HFFc6 (cell line): ENCODE measurements at places on chromosomes 1 and 21.

DNA sequence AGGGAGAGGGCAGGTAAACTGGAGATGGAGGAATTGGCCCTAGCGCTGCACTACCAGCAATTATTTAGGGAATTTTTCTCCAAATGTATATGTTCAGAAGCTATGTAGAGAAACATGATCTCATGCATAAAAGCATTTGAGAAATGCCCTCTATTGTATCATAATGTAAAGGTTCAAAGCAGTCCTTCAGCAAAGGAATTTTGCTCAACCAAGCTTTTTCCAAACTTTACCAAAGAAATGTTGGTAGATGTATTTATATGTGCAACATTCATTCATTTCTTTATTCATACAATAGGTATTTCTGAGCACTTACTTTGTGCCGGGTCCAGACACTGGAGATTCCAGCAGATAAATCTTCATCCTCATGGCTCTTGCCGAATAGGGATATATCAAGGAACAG is 64.4 kb downstream of the XCL1 start:
- no peak for DNase-seq

GRCh38 chr1:232630047-232630893 is at the start of gene SIPA1L2:
TSS of gene SIPA1L2 (minus strand) at chr1:232630133. CDS start at chr1:232515339, 114,794 bp downstream.
- peak; percentile 46 for DNase-seq

DNA sequence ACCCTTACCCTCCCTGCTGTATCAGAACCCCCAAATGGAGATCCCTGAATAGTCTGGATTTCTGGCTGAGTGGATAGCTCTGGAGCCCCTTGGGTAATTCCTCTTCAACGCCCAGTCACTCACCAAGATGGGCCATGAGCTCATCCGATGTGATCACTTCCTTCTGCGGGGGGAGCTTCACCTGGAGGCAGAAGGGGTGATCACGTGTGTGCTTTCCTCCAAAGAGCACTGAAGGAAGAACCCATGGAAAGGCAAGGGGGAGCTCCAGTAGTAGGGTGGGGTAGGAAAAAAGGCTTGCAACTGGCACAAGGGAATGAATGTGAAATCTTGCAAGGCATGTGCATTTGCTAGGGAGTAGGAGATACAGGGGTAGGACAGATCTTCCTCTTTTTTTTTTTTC is 5.1 kb downstream of the MINDY1 start:
- DNase-seq, result no peak

GRCh38 chr1:212638492-212639151 is 30.1 kb downstream of the ATF3 start:
- peak; percentile 18 for DNase-seq

- no peak for DNase-seq
These were observed 33.3 kb upstream of the KIF26B start for GRCh38 chr1:245121523-245121922.

- no peak for DNase-seq
These were observed 304.4 kb downstream of the NFIA start for GRCh38 chr1:61386770-61387169.

DNA sequence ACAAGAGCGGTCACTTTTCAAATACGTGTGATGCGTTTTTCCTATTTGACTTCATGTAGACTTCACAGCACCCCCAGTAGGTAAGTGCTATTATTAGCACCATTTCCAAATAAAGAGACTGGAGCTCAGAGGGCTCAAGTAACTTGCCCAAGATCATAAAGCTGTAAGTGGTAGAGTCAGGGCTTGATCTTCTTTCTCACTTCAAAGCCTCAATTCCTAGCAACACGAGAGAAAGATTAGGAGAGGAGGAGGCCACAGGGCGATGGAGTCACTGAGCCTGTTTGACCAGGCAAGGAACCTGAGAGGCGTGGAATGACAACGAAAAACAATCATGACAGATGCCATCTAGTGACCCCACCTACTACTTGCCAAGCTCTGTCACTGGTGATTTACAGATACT is 181.0 kb downstream of the FOXD2 start:
- DNase-seq, result no peak

- no peak for DNase-seq
These were observed 341.5 kb upstream of the CHRM3 start for GRCh38 chr1:239044829-239045228.

DNA sequence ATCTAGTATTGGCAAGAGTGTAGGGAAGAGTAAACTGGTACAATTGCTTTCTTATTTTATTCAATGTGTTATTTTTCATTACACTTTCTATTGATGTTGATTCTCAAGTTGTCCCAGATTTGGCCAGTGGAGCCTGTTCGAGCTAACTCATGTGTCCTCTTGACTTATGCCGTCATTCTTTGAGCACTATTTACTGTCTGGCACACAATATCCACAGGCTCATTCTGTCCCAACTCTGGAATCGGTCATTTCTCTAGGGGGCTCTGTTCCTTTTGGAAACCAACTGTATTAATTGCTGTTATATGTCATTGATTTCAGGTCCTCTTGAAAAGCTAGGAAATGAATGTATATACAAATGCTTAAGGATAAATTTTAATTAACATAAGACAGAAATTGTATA is 22.4 kb upstream of the SFPQ start:
- no peak for DNase-seq

DNA sequence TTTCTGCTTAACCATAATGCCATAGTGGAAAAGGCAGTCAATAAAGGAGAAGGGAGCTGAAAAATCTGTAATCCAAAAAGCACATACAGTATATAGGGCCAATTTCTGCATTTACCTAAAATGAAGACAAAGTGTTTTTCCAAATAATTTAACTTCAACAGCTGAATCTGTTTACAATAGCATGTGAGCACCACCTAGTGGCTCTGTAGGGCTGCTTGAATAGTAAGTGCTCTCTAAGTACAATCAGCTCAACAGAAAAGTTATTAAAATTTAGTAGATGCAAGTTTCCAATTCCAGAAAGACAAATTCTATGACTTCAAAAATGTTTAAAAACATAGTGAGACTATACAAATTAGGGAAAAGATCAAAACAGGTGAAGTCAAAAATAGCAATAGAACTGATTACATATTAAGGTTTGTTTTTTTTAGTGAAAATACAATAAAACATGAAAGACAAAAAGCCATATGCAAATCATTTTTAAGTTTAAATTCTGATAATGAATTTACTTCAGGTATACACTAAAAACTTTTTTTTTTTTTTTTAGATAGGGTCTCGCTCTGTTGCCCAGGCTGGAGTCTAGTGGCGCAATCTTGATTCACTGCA is 220.0 kb downstream of the SETD4 start:
- peak; percentile 74 for DNase-seq

GRCh38 chr1:7587773-7588456 is 183.2 kb upstream of the VAMP3 start:
- DNase-seq, result no peak

GRCh38 chr1:48021792-48022191 is 24.6 kb upstream of the TRABD2B start:
- no peak for DNase-seq

- DNase-seq, result no peak
These were observed 496.9 kb downstream of the NEGR1 start for GRCh38 chr1:71785450-71785849.

- DNase-seq, result peak; percentile 76
These were observed 70.2 kb downstream of the SH3GLB1 start for GRCh38 chr1:86774305-86775295.

- no peak for DNase-seq
These were observed 130.3 kb downstream of the TIAM1 start for GRCh38 chr21:31213787-31214186.

DNA sequence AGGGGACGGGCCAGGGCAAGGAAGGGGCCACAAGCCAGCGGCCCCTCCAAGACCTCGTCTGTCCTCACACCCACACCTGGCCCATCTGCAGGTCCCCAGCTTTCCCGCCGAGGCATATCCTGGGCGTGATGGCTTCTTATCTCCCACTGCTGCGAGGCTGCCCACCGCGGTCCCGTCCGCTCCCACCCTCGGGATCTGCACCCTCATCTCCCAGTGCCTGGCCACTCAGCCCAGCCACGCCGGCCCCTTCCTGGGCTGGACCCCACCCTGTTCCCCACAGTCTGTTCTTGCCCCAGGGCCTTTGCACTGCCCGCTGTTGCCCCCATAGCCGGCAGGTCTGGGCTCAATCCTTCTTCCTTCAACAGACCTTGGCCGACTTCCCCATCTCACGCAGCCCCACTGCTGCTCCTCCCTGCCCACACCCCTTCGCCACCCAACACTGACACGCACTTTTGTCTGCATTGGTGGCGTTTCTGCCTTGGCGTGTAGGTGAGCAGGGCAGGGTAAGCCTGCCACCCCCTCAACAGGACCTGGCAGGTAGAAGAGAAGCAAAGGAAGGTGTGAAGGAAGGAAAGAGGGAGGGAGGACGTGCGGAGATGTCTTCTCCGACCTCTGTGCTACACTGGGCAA is 4.4 kb upstream of the TTC34 start:
- no peak for DNase-seq

GRCh38 chr1:82731216-82731615 is 930.5 kb downstream of the ADGRL2 start:
- no peak for DNase-seq

- no peak for DNase-seq
These were observed 73.3 kb upstream of the RALGPS2 start for GRCh38 chr1:178651742-178652141.

DNA sequence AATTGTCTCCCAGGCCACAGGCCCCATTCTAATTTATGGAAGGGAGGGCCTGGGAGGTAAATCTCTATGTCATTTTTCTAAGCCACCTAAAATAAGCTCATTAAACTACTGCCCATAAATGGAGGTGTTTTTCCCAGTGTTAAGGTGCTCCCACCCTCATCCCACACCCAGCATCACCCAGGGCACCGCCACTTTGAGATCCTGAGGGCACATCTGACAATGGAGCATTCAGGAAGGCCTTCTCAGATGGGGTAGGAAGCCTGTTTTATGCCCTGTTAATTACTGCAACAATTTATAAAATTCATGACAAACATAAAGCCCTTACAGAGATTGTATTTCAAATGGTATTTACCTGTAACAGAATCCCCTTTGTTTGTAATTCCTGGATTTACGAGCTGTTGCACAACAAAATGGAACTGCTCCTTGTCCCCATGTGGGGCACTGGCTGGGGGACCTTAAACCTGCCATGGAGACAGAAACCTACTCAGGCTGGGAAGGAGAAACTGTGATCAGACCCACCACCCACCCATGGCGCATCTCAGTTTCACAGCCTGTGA is 319.5 kb upstream of the USP24 start:
- no peak for DNase-seq

GRCh38 chr1:234925440-234926263 is 203.0 kb downstream of the TOMM20 start:
- peak; percentile 99 for DNase-seq

- DNase-seq, result peak; percentile 61
These were observed 890 bp downstream of the GJC2 start for GRCh38 chr1:228150461-228151179.

DNA sequence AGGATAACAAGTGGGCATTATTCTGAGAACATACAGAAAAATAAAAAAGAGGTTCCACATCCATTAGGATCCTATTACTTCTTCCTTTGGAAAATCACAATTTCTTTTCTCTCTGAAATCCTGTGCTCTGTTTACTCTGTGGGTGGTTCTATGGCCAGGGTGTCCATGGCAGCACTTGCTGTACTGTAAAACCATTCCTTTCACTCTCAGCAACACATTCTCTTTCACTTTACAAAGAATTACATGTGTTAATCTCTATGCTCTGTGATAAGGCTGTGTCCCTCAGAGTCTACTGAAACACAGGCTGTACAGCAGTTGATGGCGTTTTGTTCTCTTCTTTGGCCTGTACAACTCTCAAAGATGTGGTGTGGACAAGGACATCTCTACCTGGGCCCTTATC is 524.1 kb downstream of the PTBP2 start:
- no peak for DNase-seq

DNA sequence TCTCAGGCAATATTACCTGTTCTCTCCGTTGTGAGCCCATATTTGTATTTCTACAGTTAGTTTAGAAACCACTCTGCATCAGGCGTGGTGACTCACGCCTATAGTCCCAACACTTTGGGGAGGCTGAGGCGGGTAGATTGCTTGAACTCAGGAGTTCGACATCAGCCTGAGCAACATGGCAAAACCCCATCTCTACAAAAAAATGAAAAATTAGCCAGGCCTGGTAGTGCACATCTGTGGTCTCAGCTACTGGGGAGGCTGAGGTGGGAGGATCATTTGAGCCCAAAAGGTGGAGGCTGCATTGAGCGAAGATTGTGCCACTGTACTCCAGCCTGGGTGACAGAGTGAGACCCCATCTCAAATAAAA is 19.7 kb upstream of the ID3 start:
- no peak for DNase-seq

GRCh38 chr1:219771080-219771479 is 157.3 kb downstream of the SLC30A10 start:
- DNase-seq, result peak; percentile 5

DNA sequence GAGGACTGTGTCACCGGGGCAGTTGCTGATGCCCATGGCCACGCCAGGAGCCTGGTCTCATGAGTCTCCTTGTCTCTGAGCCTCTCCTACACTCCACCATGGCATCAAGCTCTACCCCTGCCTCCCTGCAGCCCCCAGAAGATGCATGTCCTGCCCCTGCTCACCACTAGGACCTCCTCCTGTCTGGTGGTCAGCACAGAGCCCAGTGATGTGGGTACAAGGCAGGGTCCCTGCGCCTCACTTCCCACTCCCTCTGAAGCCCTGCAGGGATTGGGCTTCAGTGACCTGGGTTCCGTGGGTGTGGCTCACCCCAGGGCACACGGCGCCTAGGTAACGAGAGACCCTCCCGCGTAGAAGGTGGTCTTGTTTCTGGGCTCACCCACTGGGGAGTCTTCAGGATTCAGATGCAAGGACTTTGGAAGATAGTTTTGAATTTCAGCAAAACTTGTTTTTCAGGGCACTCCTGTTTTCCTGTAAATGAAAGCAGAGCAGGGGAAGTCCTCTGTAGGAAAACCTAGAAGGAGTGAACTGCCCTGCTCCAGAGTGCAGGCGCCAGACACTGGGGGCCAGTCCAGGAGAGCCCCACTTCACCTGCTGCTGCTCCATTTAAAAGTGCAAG is 2.8 kb downstream of the COL18A1 start:
- DNase-seq, result no peak

DNA sequence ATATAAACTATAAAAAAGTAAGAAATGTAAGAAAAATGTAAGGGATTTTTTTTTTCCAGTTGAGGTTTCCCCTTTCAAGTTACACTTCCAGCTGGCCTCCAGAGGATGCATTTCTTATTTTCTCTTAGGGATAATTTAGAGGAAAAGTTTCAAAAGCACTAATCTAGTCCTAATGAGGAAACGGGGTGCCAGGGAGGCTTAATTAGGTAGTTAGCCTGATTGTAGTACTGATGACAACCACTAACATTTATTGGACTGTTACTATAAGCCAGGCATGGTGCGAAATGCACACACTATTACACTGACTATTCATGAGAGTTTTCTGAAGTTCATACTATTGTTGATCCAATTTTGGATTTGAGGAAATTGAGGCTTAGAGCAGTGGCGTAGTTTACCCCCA is 290.8 kb upstream of the FMN2 start:
- no peak for DNase-seq

DNA sequence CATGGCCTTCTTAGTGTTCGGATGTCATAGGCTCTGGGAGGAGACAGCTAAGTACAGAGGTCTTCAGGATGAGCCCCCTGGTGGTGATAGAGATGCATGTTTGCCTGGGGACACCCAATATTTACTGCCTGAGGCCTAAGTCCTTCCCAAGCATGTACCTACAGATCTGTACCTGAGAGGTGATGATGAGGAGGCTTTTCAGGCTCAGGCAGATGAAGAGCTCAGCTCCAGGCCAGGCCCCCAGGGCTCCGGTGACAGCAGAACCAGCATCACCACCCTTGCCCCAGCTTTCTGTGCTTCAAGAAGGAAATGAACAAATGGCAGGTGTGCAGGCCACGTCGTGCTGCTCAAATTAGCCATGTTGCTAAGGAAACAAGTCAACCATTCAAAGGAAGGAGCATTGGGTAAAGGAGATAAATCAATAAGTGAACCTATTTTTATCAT is 21.1 kb downstream of the CACNA1E start:
- DNase-seq, result no peak

GRCh38 chr1:2459757-2460156 is 16.3 kb upstream of the PLCH2 start:
- DNase-seq, result no peak
